Non-pigmented ciliary epithelial cell (primary cell): ENCODE measurements at places on chromosomes 6 and 20.

- no peak for DNase-seq
Observed at GRCh38 chr20:46333161-46333991, 25.1 kb upstream of the CDH22 start.

GRCh38 chr20:46930640-46931339 is 36.1 kb downstream of the EYA2 start:
- DNase-seq, result no peak

- no peak for DNase-seq
Observed at GRCh38 chr6:117397536-117398227, 28.1 kb downstream of the ROS1 start.

DNA sequence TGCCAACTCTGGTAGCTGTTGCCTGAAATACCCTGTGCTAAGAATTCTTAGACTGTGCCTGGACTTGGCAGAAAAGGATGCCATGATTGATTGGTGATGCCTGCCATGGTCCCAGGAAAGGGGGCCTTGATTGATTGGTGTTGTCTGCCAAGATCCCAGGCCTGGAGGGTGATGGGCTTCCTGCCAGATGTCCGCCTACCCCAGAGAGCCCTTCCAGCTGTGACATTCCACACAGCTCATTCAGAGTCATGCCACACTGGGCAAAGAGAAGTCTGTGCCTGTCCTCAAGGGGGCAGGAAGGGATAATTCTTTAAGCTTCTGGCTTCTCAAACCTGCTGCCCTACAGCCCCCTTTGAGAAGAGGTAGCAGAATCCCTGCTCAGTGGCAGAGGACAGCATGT is 24.6 kb downstream of the RIMS4 start:
- no peak for DNase-seq

GRCh38 chr6:91080871-91081270 is 494.0 kb upstream of the MAP3K7 start:
- DNase-seq, result no peak

DNA sequence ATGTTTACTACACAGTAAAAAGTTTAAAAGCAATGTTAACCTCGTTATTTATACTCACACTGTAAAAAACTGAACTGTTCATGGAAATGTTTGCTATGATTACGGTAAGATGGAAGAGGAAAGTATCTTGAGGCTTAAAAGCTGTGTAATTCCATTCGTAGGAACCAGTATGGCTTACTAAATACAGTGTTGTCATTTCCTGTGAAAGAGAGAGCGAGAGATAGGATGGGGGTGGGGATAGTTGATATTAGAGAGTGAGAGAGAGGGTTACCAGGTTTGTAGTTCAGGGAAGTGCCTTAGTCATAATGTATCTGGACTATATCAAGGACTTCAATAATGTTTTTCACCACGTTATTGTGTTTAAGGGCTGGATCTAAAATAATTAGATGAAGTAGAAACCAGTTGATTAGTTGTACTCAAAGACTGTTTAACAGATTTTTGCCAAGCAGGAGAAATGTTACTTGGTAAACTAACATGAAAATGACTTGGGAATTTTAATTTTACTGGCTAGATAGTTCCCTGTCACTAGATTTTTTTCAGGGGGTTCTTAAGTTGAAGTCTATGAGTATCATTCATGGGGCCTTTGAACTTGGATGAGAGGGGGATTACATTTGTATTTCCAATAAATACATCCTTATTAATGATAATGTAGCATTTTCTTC is 30.4 kb downstream of the AFDN start:
- peak; percentile 66 for DNase-seq

- DNase-seq, result no peak
Observed at GRCh38 chr6:137651591-137652335, 157.6 kb upstream of the OLIG3 start.

DNA sequence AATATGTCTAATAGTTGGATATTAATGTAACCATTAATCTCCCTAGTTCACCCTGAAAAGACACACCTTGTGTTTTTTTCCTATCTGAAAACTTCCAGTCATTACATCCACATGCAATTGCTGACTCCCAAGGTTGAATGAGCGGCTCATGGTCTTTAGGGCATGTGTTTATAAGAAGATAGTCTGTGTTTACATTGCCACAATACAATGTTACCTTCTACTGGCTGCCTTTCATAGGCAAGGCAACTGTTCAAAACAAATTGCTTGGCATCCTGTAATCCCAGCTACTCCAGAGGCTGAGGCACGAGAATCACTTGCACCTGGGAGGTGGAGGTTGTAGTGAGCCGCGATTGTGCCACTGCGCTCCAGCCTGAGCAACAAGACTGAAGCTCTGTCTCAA is 86.8 kb upstream of the SHLD1 start:
- no peak for DNase-seq

DNA sequence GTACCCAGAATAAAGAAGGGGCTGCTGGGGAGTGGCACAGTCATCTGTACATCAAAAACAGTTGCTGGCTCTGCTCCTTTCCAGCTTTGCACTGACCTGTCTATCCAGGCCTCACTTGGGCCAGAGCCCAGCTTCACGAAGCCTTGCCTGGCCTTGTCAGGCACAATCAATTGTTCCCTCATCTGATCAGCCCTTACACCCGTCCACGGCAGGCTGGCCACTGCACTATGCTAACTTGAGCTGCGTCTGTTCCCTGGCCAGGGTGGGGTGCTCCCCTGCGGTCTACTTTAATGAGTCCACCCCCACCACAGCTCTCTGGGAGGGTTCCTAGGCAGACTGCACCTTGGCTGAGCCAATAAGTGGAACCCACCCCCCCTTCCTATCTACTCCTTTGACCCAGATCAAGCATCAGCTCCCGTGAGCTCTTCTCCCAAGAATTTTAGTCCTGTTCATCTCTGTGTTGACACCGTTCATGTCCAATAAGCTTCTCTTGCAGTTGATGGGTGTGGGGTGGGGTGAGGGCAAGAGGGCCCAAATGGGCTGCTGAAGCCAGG is 74.3 kb upstream of the MLN start:
- DNase-seq, result no peak

DNA sequence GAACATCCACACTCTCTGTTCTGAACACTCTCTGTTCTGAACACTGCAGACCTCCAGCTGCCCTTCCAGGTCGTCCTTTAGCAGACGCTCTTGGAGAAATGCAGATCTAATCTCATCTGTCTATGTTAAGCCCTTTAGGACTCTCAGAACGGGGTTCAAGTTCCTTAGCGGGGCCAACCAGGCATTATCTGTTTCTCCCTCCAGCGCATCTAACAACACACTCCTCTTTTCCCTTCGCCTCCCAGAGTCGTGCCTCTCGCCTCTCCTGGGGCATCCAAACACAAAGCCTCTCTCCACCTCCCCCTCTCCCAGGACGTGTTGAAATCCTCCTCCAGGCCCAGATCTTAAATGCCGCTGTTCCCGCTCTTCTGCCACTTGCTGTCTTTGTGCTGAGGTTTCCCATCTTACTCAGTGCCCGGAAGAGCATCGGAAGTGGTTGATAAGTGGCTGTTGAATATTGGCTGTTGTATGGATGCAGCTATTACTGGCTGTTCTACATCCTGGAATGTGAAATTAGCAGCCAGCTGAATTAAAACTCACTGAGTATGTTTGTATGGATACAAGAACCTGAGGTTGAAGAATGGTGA is 108.4 kb upstream of the GGTLC1 start:
- DNase-seq, result no peak

GRCh38 chr6:71406865-71407860 is 118.6 kb downstream of the OGFRL1 start:
- DNase-seq, result no peak

- DNase-seq, result no peak
Observed at GRCh38 chr20:52748285-52748932, 223.7 kb upstream of the TSHZ2 start.

GRCh38 chr20:1663917-1664316 is 6.3 kb upstream of the SIRPG start:
- DNase-seq, result no peak

DNA sequence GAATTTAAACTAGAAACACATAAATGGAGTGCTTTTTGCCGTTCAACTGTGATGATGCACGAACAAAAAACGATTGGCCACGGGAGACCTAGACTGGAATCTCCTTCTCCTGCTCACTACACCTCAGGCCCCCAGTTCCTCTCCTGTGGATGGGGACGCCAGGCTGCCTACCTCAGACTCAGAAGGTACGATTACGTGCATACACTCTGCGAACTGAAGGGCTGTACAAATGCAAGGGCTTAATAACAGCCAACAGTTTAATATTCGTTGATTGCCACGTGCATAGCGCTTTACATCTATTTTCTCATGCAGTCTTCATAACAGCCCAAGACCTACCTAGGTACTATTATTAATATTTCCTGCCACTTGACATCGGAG is 495 bp upstream of the ARMC2 start:
- no peak for DNase-seq

- no peak for DNase-seq
Observed at GRCh38 chr6:125264476-125264875, 37.3 kb downstream of the HDDC2 start.

- no peak for DNase-seq
Observed at GRCh38 chr6:131787766-131788712, 19.8 kb upstream of the ENPP1 start.

DNA sequence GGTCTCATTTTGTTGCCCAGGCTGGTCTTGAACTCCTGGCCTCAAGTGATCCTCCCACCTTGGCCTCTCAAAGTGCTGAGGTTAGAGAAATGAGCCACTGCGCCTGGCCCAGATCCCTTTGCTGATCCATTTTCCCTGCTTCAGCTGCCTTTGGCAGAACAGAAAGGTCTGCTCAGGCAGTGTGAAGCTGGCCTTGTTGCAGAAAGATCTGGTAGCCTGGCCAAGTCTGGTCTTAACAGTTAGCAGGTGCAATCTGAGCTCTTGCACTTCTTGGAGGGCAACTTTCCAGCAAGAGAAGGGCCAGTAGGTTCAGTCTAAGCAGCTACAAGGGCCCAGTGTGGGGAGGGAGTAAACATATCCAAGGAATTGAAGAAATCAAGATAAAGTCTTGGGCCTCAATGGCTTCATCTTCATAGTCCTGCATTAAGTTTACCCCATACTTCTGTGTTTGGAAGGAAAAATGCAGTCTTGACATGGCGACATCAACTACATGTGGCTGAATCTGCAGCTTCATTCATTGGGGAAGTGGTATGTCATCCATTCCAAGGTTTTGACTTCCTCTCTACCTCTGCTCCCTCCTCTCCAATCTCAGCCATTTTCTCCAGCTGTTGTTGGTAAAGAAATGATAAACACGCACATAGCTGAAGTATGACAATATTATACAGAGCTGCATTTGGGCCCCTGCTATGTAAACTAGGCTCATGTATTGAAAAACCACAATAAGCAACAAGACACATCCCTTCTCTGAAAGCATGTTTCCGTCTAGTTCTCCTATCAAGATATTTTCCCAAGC is 39.0 kb upstream of the NEDD9 start:
- DNase-seq, result peak; percentile 66

DNA sequence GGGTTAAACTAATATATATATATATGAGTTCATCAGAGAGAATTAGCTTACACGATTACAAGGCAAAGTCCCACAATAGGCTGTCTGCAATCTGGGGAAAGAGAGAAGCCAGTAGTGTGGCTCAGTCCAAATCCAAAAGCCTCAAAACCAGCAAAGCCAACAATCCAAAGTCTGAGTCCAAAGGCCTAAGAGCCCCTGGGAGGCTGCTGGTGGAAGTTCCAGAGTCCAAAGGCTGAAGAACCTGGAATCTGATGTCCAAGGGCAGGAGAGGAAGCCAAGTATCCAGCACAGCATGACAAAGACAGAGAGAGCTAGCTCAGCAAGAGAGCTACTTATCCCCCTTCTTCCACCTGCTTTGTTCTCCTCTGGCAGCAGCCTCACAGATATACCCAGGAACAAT is 274.7 kb upstream of the ID4 start:
- no peak for DNase-seq

DNA sequence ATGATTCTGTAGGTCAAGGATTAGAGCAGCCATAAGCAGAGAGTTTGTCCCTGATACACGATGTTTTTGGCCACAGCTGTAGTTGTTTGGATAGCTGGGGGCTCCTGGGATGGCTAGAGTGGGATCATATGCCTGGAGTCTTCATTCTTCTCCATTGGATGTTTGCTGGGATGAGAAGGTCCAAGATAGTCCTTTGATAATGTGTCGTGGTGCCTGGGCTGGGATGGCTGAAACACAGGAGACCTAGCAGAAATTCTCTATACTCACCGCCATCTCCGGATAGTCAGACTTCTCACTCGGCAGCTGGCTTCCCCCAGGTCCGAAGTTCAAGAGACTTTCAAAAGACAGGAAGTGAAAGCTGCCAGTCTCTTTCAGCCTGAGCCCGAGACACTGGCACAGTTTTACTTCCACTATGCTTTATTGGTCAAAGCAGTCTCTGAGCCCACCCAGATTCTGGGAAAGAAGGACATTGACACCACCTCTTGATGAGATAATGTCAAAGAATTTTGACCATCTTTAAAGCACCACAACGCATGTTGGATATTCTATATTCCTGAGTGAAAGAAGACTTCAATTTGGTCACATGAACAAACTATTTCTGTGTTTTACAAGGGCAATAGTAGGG is 16.0 kb downstream of the MARCKS start:
- DNase-seq, result no peak

DNA sequence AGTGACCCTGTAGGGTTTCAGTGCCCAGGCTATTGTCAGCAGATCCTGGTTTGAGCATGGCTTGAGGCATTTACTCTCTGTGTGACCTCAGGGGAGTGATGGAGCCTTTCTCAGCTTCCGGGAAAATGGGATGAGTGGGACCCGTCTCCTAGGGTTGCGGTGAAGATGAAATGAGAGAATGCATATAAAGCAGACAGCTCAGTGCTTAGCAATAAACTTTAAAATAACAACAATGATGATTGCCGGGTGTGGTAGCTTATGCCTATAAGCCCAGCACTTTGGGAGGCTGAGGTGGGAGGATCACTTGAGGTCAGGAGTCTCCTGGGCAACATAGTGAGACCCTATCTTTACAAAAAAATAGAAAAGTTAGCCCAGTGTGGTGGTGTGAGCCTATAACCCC is 106.0 kb upstream of the MTHFD1L start:
- no peak for DNase-seq

- DNase-seq, result no peak
Observed at GRCh38 chr6:27224729-27225128, 22.8 kb upstream of the PRSS16 start.

DNA sequence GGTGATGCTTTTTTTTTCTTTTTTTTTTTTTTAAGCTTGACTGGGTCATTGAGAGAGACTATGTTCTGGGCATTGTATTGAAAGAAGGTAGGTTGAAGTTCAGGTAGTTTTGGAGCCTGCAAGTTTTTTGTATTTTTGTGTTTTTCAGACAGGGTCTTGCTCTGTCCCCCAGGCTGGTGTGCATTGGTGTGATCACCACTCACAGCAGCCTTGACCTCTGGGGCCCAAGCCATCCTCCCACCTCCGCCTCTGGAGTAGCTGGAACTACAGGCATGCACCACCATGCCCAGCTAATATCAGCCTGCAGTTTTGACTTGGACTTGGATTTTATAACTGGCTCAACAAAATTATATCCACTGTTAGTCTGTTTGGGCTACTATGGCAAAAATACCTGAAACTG is 31.7 kb upstream of the TFAP2A start:
- no peak for DNase-seq

- no peak for DNase-seq
Observed at GRCh38 chr6:34945317-34945716, 56.3 kb downstream of the ANKS1A start.

GRCh38 chr6:157089851-157090250 is 233.5 kb downstream of the TMEM242 start:
- no peak for DNase-seq
